Fibroblast of the aortic adventitia (primary cell): ENCODE measurements at places on chromosomes 1 and 21. TPM values are rescaled to one million over a fixed set of nuclear protein-coding genes. Genes with fewer than 3 reads are reported as not detected.

DNA sequence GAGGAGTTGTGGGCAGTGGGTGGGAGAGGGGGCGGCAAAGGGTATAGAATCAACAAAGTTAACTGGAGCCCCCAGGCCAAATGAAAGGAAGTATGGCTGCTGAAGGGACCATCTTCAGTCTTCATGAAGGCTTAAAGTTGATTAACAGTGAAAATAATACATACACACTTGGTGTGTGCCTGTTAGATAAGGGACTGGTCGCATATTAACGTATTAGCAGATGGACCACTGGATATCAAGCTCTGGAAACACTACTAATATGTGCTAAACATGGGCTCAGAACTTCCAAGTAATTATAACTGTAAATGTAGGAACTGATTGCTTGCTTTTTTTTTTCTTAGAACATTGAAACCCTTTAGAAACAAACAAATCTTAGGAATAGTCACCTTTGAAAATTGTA is 224.7 kb upstream of the KIAA0040 start:
- DNase-seq, result no peak

- no peak for DNase-seq
Measured at GRCh38 chr21:42674351-42674940, 21.0 kb downstream of the PDE9A start.

DNA sequence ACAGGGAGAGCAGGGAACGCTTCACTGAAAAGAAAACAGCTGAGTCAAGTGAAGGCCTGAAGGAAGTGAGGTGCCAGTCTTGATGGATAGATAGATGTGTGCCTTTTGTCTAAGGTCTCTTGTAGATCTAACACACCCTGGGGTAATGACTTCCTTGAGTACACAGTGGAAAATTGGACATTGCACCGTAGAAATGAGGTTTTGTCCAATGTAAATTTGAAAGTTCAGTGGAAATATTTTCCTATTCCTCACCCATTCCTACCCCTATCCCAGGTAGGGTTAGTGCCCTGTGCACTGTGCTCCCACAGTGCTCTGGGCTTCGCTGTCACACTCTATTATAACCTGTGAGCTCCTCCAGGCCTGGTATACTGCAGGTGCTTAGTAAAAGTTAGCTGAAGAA is 24.3 kb downstream of the ZMYND12 start:
- DNase-seq, result no peak

OLIG2 gene
- not detected in 2 replicates for total RNA-seq
